ENCODE measurements at places on chromosomes 7 and 10. TPM values are rescaled to one million over a fixed set of nuclear protein-coding genes. Genes with fewer than 3 reads are reported as not detected.

DNA sequence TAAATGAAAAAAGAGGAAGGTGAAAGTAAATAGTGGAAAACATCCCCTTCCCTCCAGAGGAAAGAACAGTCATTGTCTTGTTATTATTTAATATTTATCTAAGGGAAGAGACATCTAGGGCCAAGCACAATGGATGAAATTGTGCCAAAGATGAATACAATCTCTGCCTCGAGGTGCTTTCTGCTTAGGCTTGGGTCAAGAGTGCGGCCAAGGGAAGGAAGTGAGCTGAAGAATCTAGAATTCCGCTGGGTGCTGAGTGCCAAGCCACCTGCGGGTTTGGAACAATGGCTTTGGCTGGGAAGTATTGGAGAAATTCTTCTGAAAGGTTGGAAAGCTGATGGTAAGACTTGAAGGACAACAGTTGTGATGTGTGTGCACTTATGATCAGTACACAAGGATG is 531.3 kb upstream of the FZD8 start:
- no peaks in the 10 kb centered on the region for H3K36me3 ChIP-seq
- no peak overlapping the region for H3K4me3 ChIP-seq
- no peak for DNase-seq
- no peaks in the 10 kb centered on the region for H3K4me1 ChIP-seq
- H3K27me3 ChIP-seq = no peaks in the 10 kb centered on the region

- no peak overlapping the region for H3K4me3 ChIP-seq
- no peaks in the 10 kb centered on the region for H3K27me3 ChIP-seq
- H3K4me1 ChIP-seq = no peaks in the 10 kb centered on the region
- H3K36me3 ChIP-seq = no peaks in the 10 kb centered on the region
- DNase-seq = no peak
Measured at GRCh38 chr10:78148216-78148960, 114.7 kb downstream of the RPS24 start.

DNA sequence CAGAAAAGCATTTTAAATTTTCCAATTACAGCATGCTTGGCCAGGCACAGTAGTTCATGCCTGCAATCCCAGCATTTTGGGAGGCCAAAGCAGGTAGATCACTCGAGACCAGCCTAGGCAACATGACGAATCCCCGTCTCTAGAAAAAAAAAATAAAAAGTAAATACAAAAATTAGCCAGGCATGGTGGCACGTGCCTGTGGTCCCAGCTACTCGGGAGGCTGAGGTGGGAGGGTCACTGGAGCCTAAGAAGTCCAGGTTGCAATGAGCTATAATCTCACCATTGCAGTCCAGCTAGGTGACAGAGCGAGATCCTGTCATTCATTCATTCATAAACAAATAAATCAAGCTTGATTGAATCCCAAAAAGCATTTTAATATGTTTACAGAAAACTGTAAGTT is 234.9 kb downstream of the PARD3 start:
- no peaks in the 10 kb centered on the region for H3K27me3 ChIP-seq
- DNase-seq = no peak
- H3K36me3 ChIP-seq = no peaks in the 10 kb centered on the region
- no peaks in the 10 kb centered on the region for H3K4me1 ChIP-seq

The PGAM2 gene
- total RNA-seq = 1.8 TPM

The CALHM2 gene
- 29.6 TPM for total RNA-seq

DNA sequence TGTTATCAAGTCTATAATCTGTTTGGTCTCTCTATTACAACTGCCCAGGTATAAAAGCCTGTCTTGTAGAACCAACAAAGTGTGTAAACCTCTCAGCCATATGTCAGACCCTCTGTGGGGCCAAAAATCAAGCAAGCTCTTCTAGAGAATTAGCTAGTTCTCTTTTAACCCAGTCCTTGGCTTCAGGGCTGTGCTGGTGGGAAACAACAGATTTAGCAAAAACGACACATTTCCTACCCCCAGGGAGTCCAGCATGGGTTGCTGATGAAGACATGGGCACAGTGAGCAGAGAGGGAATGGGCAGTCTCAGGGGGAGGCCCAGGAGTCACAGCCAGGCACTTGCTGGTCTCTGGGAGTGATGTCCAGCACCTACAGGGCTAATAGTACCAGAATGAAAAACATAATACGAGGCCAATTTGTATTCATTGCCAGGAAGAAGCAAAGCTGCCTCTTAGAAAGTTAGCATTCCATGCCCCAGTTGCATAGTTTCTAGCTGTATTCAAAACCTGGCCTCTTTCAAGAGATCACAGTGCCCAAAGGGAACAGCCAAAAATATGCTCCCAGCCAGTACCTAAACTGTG is 80.1 kb downstream of the FRMD4A start:
- H3K36me3 ChIP-seq = no peaks in the 10 kb centered on the region
- DNase-seq = no peak
- H3K4me1 ChIP-seq = no peaks in the 10 kb centered on the region

DNA sequence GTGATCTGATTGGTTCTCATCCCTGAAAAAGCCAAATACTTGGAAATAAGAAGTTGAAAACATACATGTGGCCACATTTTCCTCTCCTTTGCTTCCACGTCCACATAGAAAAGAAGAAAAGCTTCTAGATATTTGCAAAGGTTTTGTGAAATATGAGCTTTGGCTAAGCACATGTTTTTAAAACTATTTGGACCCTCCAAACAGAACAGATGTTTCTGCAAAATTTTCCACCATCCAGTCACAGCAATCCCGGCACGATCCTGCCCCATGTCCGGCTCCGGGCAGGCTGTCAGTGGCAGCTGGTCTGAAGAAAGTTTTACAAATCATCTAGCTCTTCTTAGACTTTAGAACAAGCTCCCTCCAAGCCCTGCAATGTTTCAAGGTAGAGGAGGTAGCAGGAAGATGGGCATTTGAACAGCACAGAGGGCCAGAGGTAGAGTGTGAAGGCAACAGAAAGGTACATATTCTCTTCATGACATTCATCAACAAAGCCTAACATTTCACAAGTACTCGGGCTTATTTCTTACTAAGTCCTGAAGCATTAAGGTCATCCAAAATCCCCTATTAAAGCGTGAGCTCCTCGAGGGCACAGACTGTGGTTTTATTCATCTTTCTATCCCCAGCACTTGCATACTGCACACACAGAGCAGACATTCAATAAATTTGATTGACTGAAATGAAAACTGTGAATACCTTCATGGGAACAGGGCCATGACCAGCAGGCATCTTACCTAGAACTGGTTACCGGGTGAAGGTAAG is 110.1 kb downstream of the JAZF1 start:
- H3K4me1 ChIP-seq = no peaks in the 10 kb centered on the region
- H3K4me3 ChIP-seq = no peak overlapping the region
- no peaks in the 10 kb centered on the region for H3K36me3 ChIP-seq

- no peak for DNase-seq
- no peaks in the 10 kb centered on the region for H3K27me3 ChIP-seq
- H3K36me3 ChIP-seq = no peaks in the 10 kb centered on the region
Measured at GRCh38 chr7:117962366-117962994, 89.2 kb upstream of the CTTNBP2 start.

GRCh38 chr7:12434012-12434642 is 30.5 kb upstream of the VWDE start:
- H3K36me3 ChIP-seq = no peaks in the 10 kb centered on the region
- H3K4me1 ChIP-seq = no peaks in the 10 kb centered on the region
- no peak overlapping the region for H3K4me3 ChIP-seq
- H3K27me3 ChIP-seq = no peaks in the 10 kb centered on the region
- no peak for DNase-seq

DNA sequence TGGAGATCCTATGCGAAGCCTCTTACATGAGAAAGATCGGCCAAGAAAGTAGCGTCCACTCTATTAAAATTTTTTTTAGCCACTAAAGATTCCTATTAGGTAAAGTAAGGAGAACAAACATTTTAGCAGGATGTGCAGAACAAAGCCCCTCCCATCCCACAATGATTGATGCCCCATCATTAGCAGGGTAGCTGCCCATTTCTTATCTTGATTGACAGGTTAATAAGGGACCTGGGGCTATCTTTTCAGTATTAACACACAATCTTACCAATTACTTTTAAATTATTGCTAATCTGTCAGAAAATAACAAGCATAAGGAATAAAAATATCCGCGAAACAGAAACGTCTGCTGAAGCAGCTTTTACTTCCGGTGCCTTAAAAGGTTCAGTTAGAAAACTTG is 5.1 kb downstream of the FZD8 start:
- no peak for DNase-seq
- no peak overlapping the region for H3K27ac ChIP-seq
- no peaks in the 10 kb centered on the region for H3K36me3 ChIP-seq
- H3K27me3 ChIP-seq = no peaks in the 10 kb centered on the region
- no peak overlapping the region for H3K4me3 ChIP-seq

- no peak for DNase-seq
- H3K27me3 ChIP-seq = peaks cover 21% of the 10 kb centered on the region
- H3K27ac ChIP-seq = no peak overlapping the region
- no peaks in the 10 kb centered on the region for H3K36me3 ChIP-seq
- H3K4me3 ChIP-seq = no peak overlapping the region
- H3K4me1 ChIP-seq = peaks cover 10% of the 10 kb centered on the region
Measured at GRCh38 chr7:27177795-27178320, 3.7 kb upstream of the HOXA10 start.
